ENCODE measurements at places on chromosomes 7 and 10.

DNA sequence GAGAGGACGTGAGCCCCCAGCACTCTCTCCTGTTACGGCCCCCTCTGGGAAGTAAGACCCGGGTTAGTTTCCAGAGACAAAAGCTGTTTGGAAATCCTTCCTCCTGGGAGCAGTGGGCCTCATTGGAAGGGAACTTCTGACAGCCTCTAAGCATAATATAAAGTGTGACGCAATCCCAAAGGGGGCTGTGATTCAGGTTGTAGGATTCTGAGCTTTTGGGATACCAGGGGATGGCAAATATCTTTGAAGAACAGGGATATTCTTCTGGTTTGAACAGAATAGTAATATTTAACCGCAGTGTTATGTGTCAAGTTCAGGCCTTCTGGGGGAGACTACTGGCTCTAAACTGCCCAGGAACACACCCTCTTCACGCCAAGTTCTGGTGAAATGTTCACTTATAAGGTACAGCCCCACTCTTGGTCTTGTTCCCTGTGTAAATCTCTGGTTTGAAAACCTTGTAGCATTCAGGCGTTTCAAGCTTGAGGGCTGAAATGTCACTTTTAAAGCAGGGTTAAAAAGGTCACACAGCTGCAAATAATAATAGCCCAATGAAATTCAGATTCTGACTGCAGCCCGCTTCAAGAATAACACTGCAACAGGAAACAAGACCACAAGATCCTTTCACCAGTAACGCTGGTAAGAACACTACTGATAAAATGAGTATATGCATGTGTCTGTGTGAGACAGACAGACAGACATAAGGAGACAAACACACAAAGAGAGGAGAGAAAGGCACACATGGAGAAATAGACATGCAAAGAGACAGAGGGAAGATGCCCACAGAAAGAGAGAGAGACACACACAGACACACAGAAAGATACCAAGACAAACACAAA, 69.0 kb downstream of the CREB5 start:
- no peak for DNase-seq

GRCh38 chr10:118108194-118109026, 61.7 kb upstream of the RAB11FIP2 start:
- no peak for DNase-seq

GRCh38 chr7:34806831-34807230, 148.8 kb downstream of the NPSR1 start:
- DNase-seq: no peak

DNA sequence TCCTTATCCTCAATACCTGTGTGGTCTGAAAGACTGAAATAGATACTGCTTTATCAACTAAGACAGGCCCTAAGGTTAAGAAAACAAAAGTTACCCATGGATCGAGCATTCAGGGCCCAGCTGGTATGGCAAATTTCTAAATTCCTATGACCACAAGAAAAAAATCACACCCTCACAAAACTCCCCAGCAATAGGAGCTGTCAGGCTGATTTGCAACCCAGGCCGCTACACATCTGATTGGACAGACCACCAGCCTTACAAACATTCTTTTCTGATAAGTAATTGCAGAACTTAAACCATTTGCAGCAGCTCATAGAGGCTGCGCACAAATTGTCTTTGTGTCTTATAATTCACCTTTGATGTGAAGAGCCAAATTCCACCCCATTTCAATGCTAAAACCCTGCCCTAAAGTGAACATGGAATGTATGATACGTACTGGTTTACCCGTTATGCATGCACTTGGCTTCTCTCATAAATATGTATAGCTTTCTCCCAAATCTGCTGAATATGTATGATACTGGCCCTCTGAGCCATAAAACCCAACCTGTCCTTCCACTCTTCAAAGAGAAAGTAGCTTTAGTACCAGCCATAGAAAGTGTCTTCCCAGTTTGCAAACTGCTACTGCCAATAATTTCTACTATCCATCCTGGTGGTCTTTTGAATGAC, 842.5 kb downstream of the GRID1 start:
- no peak for DNase-seq

DNA sequence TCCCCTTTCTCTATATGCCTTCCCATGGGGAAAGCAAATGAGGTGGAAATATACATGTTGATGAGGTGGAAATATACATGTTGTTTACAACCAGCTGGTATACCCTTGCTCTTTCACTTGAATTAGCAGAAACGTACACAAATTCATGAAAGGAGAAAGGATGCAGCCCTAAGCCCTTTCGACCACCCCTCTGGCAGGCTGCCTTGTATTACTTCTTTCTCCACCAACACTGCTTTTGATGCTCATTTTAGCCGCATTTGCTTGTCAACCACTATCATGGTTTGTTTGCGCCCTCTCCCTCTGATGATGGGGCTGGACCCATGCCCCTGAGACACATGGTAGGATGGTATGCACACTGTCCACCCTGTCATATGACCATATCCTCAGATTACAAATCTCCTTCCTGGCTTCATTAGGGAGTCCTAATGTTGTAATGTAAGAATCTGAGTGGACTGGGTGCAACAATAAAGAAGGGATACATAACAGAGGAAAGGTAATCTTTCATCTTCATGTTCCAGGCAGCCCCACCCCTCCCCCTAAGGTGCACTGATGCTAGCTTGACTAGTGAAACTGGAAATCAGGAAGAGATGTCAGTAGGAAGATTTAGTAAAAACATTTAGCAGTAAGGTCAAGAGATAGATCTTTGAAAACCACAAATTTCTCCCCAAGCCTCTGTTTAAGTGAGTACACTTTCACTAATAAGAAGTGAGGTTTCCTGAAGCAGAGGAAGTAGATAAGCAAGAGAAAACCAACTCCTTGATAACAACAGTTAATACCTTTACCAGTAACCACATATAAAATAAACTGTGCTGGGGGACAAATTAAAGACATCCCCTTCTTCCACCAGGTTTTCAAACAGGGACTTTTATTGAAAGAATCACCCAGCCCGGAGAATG, 536.8 kb upstream of the NRP1 start:
- DNase-seq: no peak

DNA sequence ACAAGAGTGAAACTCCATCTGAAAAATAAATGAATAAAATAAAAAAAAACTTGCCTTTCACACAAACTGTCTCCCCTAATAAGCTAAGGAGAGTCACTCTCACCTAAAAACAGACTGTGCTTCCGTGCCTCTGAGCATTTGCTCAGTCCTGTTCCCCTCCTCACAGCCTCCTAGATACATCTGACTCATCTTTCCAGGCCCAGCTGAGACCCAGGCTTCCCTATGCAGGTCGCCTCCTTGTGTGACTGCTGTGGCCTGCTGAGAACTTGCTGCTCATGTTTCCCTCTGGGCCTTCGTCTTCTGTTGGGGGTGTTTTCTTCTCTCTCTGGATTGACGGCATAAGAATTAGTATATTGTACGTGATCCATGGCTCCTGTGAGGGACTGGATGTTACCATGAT, 777.7 kb downstream of the LRMDA start:
- DNase-seq: no peak

DNA sequence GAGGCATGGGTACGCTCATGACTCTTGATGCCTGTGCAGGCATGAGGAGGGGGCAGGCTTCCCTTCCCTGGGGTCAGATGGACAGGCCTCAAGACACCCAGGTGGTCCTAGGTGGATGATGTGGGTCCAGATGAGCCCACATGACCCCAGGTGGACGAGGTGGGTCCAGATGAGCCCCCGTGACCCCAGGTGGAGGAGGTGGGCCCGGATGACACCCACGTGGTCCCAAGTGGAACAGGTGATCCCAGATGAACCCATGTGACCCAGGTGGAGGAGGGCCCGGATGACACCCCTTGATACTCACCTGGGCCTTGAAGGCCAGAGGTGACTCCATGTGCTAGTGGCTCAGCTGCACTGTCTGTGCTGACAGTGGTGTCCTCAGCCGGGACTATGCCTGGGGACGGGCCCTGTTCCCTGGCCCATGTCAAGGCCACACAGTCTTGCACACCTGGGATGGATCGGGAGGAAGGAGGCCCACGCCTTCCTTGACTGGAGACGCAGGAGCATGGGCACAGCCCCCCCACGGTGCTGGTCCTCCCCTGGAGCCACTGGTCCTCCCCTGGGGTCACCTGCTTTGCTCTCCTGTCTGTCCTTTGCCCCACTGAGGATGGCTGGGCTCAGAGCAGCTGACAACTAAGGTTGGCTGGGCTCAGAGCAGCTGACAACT, 3.2 kb downstream of the PRAP1 start:
- DNase-seq: no peak

DNA sequence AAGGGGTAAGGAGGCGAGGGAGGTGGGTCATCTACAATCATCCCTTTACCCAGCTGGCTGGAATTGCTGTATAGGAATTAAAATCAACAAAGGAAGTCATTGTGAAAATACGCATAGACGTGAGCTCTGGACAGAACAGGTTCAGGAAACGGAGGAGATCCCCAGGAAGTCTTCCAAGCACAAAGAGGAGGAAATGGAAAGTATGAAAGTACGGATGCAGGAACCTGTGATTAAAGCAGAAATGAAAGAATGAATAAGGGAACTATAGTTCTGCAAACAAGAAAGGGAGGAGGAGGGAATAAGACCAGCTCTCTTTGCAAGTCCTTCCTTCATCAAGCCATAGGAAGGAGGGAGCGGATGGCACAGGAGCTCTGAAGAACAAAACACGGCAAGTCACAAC, 61.8 kb downstream of the PYROXD2 start:
- DNase-seq: no peak

GRCh38 chr7:140691376-140692045, 5.0 kb upstream of the NDUFB2 start:
- no peak for DNase-seq

GRCh38 chr10:119496273-119496672, 46.2 kb downstream of the RGS10 start:
- DNase-seq: no peak

- no peak for DNase-seq
Observed at GRCh38 chr7:34840176-34840785, 182.3 kb downstream of the NPSR1 start.

- DNase-seq: peak; percentile 20
Observed at GRCh38 chr10:59323036-59323459, 39.3 kb downstream of the FAM13C start.

DNA sequence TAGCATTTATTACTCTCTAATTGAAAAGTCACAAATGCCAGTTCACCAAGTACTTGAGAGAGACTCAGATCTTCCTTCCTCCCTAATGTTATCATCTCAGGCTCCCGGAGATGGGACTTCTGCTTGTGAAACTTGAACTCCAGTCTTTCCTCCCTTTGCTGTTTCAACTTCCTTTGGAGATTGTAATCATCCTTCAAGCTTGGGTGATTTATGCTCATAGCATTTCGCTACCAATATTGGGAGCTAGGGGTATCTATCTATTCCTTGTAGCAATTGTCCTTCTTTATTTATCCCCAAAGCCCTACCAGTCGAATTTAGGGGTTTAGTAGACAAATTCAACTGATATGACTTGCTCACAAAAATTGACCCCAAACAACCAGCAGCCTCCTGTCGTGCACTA, 117.9 kb upstream of the STARD3NL start:
- no peak for DNase-seq

DNA sequence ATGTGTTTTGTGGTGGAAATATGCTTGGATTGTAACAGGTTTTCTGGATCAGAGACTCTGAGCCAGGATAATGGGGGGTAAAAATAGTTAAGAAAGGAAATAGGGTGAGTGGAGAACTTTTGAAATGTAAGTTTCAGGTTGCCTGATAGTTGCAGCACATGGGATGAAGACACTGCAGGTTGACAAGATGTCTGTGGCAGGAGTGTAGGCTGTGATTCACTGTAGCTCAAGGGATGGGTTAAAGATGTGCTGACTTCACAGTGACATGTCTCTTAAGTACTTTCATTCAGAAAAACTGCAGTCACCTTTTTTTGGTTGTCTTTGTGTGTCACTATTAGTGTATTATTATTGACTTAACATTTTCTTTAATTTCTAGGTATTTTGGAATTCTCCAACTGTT, 63.5 kb upstream of the SLC39A12 start:
- no peak for DNase-seq

- peak; percentile 42 for DNase-seq
Observed at GRCh38 chr7:29237489-29237888, 42.9 kb downstream of the CHN2 start.

- no peak for DNase-seq
Observed at GRCh38 chr10:24777196-24777595, 53.5 kb upstream of the ARHGAP21 start.

- no peak for DNase-seq
Observed at GRCh38 chr10:2263561-2263960, 526.2 kb upstream of the ADARB2 start.
